Posterior vena cava (tissue), 2 donors: ENCODE measurements at places on chromosomes 2 and 18. TPM values are rescaled to one million over a fixed set of nuclear protein-coding genes. Genes with fewer than 3 reads are reported as not detected.

DNA sequence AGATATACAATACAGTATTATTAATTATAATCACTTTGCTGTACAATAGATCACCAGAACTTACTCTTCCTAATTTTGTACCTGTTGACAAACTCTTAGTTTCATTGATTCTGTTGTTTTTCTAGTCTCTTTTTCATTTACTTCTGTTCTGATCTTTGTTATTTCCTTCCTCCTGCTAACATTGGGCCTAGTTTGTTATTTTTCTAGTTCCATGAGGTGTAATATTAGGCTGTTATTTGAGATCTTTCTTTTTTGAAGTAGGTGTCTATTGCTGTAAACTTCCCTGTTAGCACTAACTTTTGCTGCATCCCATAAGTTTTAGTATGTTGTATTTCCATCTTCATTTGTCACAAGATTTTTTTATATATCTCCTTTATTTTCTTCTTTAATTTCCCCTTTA is 55.1 kb downstream of the LIMS1 start:
- DNase-seq, result no peak

DNA sequence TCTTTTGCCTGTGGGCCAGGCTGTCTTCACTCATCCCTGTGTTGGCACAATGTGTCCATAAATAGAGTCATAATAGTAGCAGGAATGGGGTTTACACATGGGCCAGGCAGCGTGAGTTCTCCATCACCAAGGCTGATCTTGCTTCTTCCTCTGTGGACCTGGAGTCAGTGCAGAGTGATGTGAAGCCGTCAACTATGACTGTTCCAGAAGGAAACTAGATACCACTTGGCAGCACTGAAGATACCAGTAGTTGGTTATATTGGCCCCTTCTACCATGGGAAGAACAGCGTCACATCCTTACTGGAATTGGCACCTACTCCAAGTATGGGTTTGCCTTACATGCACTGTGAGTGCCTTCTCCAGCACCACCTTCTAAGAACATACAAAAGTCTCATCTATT is 30.2 kb downstream of the COPS8 start:
- no peak for DNase-seq

- no peak for DNase-seq
These were observed 584.3 kb downstream of the ADCYAP1 start for GRCh38 chr18:1488957-1489356.

- no peak for DNase-seq
These were observed 208.3 kb downstream of the AFF3 start for GRCh38 chr2:99933894-99934650.

- DNase-seq, result no peak
These were observed 102.6 kb upstream of the SP3 start for GRCh38 chr2:174067815-174068214.

DNA sequence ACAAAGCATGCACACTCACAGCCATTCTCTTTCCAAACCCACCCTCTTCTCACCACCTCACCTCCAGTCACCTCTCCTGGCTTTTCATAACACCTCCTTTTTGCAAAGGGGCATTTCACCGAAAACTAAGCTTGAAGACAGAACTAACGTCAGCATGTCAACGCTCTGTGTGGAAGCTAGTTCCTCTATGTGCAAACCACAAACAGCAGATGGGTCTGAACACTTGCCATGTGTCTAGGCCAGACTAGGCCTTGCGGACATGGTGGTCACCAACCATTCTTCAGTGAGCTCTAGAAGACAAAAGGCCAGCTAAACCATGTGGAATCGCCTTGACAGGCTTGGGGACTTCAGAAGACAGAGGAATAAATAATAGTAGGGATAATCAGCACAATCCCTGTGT is 148.5 kb downstream of the TXNL1 start:
- no peak for DNase-seq

ASXL2 gene
- 29.2 TPM for total RNA-seq

GPR45 gene
- total RNA-seq, result not detected
